ENCODE measurements at places on chromosomes 4 and X.

DNA sequence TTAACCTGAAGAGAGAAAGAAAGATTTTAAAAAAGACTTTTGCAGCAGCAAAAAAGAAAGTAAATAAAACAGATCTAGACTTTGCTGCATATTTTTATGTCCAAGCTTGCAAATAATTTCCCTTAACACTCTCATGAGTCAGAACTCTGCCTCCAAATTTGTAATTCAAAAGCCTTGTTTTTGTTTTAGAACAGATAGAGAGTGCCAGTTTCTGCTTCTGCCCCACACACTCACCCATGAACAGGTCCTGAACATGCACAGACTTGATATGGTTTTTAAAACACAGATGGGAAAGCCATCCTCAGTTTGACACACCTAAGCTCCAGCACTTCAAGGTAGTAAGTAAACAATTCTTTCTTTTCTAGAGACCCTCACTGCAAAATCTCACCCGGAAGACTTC lies 39.7 kb upstream of the VCX3B start:
- no peak for DNase-seq

DNA sequence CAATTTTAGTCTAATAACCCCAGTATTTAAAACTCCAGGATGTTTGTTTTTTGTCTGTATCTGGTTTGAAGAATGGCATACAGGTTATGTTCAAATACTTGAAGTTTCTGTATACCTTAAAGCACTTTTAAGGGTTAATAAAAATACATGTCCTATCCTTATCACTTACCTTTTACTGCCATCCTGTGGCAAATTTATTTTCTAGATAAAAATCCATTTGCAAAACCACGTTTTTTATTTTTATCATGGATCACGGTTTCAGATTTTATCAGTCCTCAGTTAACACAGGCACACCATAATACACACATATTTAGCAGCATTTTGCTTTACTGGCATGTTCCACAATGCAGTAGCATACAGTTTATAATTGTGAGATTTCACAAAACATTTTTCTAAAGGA lies 113.3 kb upstream of the H2AZ1 start:
- no peak for DNase-seq

DNA sequence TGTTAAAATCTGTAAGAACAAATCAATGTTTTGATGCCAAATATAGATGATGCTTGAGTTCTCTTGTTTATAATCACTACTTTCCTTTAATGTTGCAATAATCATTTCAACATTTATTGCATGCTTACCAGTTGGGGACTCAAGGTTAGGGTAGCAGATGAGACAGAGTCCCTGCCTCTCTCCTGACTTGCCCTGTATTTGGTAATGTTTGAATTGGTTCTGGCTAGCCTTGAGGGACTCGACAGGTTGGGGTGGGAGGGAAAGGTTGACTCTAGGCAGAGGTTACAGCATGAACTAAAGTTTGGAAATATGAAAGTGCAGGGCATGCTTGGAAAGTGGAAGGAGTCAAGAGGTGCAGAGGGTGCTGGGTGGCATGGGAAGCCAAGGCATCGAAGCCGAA lies 2.0 kb downstream of the SEC24B start:
- no peak for DNase-seq

DNA sequence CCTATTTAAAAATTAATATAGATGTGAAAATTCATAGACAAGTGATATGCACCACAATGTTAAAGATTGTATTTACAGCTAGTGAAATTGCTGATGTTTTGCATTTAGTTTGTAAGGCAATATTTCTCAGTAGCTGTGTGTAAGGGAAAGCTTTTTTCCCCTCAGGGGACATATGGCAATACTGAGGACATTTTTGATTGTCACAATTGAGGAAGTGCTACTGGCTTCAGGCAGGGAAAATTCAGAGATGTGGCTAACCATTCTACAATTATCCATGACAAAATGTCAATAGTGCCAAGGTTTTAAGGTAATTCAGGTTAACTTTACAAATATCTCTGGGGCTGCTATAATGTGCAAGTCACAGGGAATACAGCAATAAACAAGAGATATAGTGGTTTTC lies 66.1 kb upstream of the IL15 start:
- DNase-seq, result no peak

GRCh38 chr4:10158333-10158942 lies 41.8 kb upstream of the WDR1 start:
- DNase-seq, result no peak
